Activated naive CD8-positive, alpha-beta T cell treated with anti-CD3 and anti-CD28 coated beads, Interleukin-2, amount 50 U/mL, for 24 hours (primary cell): ENCODE measurements at places on chromosomes 5 and 9.

- no peak for DNase-seq
- no peak overlapping the region for H3K27ac ChIP-seq
- no peaks in the 10 kb centered on the region for H3K36me3 ChIP-seq
- no peaks in the 10 kb centered on the region for H3K4me1 ChIP-seq
- H3K27me3 ChIP-seq = peaks cover 12% of the 10 kb centered on the region
- no peak overlapping the region for H3K4me3 ChIP-seq
These were observed 43.2 kb downstream of the SH3TC2 start for GRCh38 chr5:149019679-149020078.

GRCh38 chr9:2107906-2108451 is 92.8 kb downstream of the SMARCA2 start:
- no peak for DNase-seq
- H3K27ac ChIP-seq = no peak overlapping the region
- H3K4me3 ChIP-seq = no peak overlapping the region
- H3K27me3 ChIP-seq = no peaks in the 10 kb centered on the region
- H3K4me1 ChIP-seq = peaks cover 5% of the 10 kb centered on the region

GRCh38 chr5:177450667-177451424 is 4.2 kb downstream of the PRR7 start:
- no peak overlapping the region for H3K27ac ChIP-seq
- DNase-seq = no peak
- H3K4me1 ChIP-seq = peaks cover 39% of the 10 kb centered on the region
- H3K36me3 ChIP-seq = no peaks in the 10 kb centered on the region

DNA sequence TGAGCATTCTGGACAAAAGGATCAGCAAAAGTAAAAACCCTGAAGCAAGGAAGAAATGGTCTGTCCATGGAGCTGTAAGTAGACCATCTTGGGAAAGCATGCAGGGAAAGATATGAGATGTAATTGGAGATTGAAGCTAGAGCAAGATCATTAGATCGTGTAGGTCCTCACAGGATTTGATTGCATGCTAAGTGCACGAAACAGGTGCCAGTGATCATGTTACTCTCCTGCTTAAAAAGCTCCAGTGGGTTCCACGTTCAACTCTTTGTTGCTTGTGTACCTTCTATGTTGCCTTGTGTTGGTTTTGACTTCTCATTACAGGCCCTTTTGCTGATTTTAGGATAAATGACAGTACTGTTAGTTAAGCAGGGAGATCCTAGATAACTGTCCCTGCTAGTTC is 442.0 kb downstream of the DMRT2 start:
- DNase-seq = no peak
- H3K27me3 ChIP-seq = no peaks in the 10 kb centered on the region
- H3K4me1 ChIP-seq = peaks cover 4% of the 10 kb centered on the region

DNA sequence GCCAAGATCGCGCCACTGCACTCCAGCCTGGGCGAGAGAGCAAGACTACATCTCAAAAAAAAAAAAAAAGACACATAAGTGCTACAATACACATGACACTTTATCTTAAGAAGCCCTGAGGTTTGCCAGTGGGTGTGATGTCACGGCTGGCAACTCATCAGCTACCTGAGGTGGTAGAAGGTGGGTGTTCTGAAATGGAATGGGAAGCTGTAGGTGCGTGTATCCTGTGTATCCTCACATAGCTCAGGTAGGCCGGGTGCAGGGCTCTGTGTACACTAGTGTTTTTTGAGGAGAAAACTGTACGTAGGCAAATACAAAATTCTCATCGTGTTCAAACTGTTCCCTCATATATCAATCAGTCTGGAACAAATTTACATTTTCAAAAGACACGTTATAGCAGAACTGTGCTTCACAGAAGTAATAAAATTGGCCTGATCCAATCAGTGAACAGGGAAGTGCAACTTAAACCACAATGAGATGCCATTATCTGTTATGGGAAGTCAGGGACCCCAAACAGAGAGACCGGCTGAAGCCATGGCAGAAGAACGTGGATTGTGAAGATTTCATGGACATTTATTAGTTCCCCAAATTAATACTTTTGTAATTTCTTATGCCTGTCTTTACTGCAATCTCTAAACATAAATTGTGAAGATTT is 10.4 kb downstream of the BICD2 start:
- H3K4me3 ChIP-seq = no peak overlapping the region
- no peaks in the 10 kb centered on the region for H3K27me3 ChIP-seq
- no peak for DNase-seq
- H3K4me1 ChIP-seq = peaks cover 42% of the 10 kb centered on the region
- H3K36me3 ChIP-seq = peaks cover 13% of the 10 kb centered on the region

DNA sequence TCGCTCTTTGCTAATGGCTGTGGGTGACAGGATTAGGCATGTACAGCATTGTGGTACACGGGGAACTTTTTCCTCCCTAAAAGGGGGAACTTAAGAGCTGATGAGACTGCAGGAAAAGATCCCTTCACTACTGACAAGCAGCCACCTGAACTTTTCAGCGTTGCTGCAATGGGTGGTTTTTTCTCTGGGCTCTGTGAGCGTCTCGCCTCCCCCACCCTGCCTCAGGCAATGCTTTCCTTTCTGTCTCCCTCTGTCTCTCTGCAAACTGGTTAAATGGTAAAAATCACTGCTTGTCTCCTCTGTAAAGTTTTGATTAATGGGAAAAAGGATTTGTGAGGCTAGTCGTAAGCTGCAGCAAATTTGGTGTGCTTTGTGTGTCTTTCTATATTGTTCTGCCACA is 20.3 kb downstream of the HSD17B3 start:
- H3K36me3 ChIP-seq = peaks cover 2% of the 10 kb centered on the region
- no peak overlapping the region for H3K27ac ChIP-seq

- DNase-seq = no peak
- no peak overlapping the region for H3K4me3 ChIP-seq
- peaks cover 4% of the 10 kb centered on the region for H3K27me3 ChIP-seq
- H3K4me1 ChIP-seq = no peaks in the 10 kb centered on the region
- H3K27ac ChIP-seq = no peak overlapping the region
- H3K36me3 ChIP-seq = no peaks in the 10 kb centered on the region
These were observed 287.8 kb upstream of the DAB2 start for GRCh38 chr5:39712316-39713249.

- peaks cover 7% of the 10 kb centered on the region for H3K4me1 ChIP-seq
- H3K4me3 ChIP-seq = no peak overlapping the region
- H3K27ac ChIP-seq = no peak overlapping the region
- H3K27me3 ChIP-seq = peaks cover 7% of the 10 kb centered on the region
- no peaks in the 10 kb centered on the region for H3K36me3 ChIP-seq
- no peak for DNase-seq
These were observed 41.3 kb downstream of the ROPN1L start for GRCh38 chr5:10482791-10483530.

GRCh38 chr5:132238169-132238744 is 10.6 kb upstream of the P4HA2 start:
- no peak overlapping the region for H3K4me3 ChIP-seq
- peaks cover 5% of the 10 kb centered on the region for H3K4me1 ChIP-seq
- H3K27me3 ChIP-seq = no peaks in the 10 kb centered on the region
- H3K36me3 ChIP-seq = no peaks in the 10 kb centered on the region

- no peaks in the 10 kb centered on the region for H3K4me1 ChIP-seq
- H3K36me3 ChIP-seq = peaks cover 72% of the 10 kb centered on the region
- H3K27me3 ChIP-seq = no peaks in the 10 kb centered on the region
These were observed 134.2 kb upstream of the RASGRF2 start for GRCh38 chr5:80825786-80826460.

- no peaks in the 10 kb centered on the region for H3K4me1 ChIP-seq
- DNase-seq = no peak
- H3K4me3 ChIP-seq = no peak overlapping the region
These were observed 212.1 kb downstream of the TLR4 start for GRCh38 chr9:117916291-117916690.

GRCh38 chr5:159341906-159342310 is 11.6 kb upstream of the IL12B start:
- DNase-seq = peak; percentile 46
- no peak overlapping the region for H3K27ac ChIP-seq
- H3K27me3 ChIP-seq = no peaks in the 10 kb centered on the region
- no peaks in the 10 kb centered on the region for H3K36me3 ChIP-seq
- no peak overlapping the region for H3K4me3 ChIP-seq
- peaks cover 59% of the 10 kb centered on the region for H3K4me1 ChIP-seq

DNA sequence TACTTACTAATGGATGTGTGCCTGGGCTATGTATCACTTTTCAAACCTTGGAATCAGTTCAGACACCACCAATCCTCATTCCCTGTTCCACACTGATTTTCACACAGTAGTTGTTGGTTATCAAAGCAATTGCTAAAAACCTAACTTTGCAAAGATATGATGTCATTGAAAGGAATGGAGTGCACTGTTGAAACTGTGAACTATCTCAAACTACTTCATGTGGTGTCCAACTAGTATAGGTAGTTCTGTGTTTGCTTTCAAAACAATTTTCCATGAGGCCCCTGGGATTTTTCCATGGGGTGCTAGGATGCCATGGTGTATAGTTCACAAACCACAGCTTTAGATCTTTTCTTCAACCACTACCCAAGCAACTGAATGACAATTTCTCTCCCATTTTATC is 17.8 kb downstream of the INIP start:
- H3K36me3 ChIP-seq = peaks cover 46% of the 10 kb centered on the region
- peaks cover 38% of the 10 kb centered on the region for H3K4me1 ChIP-seq
- H3K27ac ChIP-seq = no peak overlapping the region
- DNase-seq = no peak

- peak; percentile 60 for DNase-seq
- no peaks in the 10 kb centered on the region for H3K27me3 ChIP-seq
- peak overlapping the region; percentile 46 for H3K4me3 ChIP-seq
These were observed 12.2 kb downstream of the GPR150 start for GRCh38 chr5:95631991-95632675.

- H3K27me3 ChIP-seq = no peaks in the 10 kb centered on the region
- H3K4me1 ChIP-seq = no peaks in the 10 kb centered on the region
- no peaks in the 10 kb centered on the region for H3K36me3 ChIP-seq
- no peak for DNase-seq
- H3K4me3 ChIP-seq = no peak overlapping the region
These were observed 247.9 kb downstream of the BNC2 start for GRCh38 chr9:16622541-16622940.

DNA sequence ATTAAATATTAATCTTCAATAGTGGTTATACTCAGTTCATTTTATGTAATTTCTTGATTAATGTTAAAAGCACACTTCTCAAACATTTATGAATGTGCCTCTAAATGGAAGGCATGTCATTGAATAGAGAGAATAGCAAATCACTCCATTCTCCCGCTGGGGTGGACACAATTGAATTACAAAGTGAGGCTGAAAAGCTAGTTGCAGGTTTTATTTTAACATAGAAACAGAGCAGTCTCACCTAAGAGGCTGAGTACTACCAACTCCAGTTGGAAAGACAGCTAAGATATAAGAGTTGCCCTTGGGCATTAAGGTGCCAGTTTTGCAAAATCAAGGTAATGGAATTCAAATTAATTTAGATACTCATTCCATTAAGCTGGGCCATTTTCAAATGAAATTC is 147.2 kb downstream of the PCSK1 start:
- H3K4me1 ChIP-seq = peaks cover 10% of the 10 kb centered on the region
- H3K4me3 ChIP-seq = no peak overlapping the region
- peaks cover 3% of the 10 kb centered on the region for H3K36me3 ChIP-seq
- no peak for DNase-seq

- H3K4me1 ChIP-seq = peaks cover 73% of the 10 kb centered on the region
- no peaks in the 10 kb centered on the region for H3K27me3 ChIP-seq
- peaks cover 2% of the 10 kb centered on the region for H3K36me3 ChIP-seq
- peak within 1 kb of the TSS; percentile 95 for H3K27ac ChIP-seq
- peak; percentile 79 for DNase-seq
These were observed at the start of gene SNX30 for GRCh38 chr9:112750016-112750763. Gene SNX30, plus strand, starts transcription at chr9:112750760. Its CDS starts 242 bp downstream, at chr9:112751002.

GRCh38 chr9:77807846-77808750 is 160.0 kb upstream of the GNA14 start:
- H3K27me3 ChIP-seq = no peaks in the 10 kb centered on the region
- H3K36me3 ChIP-seq = peaks cover 17% of the 10 kb centered on the region
- H3K4me3 ChIP-seq = no peak overlapping the region
- H3K27ac ChIP-seq = no peak overlapping the region
- peaks cover 18% of the 10 kb centered on the region for H3K4me1 ChIP-seq
- DNase-seq = no peak

DNA sequence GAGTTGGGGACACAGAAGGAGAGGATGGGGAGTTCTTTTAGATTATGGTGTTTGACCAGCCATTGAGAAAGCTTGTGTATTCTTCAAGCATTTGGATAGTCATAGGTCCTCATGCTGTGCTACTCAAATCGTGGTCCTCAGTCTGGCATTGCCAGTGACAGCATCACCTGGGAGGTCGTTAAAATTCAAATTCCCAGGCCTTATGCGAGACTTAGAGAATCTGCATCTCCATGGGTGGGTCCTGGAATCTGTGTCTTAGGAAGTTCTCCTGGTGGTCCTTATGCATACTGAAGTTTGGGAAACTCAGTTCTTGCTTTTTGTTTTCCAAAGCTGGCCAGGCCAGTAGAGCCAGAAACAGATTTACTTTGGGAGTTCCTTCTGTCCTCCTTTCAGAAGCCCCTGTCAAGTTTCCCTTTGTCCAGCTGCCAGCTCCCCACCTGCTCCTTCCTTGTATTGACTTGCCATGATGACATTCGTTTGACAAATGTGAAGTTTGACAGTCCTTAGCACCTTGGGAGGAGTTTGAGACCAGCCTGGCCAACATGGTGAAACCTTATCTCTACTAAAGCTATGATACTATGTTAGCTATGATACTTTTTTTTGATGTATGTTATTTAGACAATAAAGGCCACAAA is 95.6 kb downstream of the PALM2AKAP2 start:
- H3K27ac ChIP-seq = no peak overlapping the region
- H3K36me3 ChIP-seq = no peaks in the 10 kb centered on the region
- DNase-seq = no peak
- no peak overlapping the region for H3K4me3 ChIP-seq
- peaks cover 29% of the 10 kb centered on the region for H3K27me3 ChIP-seq

GRCh38 chr9:33404788-33405362 is 2.5 kb upstream of the AQP7 start:
- H3K4me3 ChIP-seq = no peak overlapping the region
- no peak for DNase-seq
- no peak overlapping the region for H3K27ac ChIP-seq
- no peaks in the 10 kb centered on the region for H3K4me1 ChIP-seq
- no peaks in the 10 kb centered on the region for H3K27me3 ChIP-seq

DNA sequence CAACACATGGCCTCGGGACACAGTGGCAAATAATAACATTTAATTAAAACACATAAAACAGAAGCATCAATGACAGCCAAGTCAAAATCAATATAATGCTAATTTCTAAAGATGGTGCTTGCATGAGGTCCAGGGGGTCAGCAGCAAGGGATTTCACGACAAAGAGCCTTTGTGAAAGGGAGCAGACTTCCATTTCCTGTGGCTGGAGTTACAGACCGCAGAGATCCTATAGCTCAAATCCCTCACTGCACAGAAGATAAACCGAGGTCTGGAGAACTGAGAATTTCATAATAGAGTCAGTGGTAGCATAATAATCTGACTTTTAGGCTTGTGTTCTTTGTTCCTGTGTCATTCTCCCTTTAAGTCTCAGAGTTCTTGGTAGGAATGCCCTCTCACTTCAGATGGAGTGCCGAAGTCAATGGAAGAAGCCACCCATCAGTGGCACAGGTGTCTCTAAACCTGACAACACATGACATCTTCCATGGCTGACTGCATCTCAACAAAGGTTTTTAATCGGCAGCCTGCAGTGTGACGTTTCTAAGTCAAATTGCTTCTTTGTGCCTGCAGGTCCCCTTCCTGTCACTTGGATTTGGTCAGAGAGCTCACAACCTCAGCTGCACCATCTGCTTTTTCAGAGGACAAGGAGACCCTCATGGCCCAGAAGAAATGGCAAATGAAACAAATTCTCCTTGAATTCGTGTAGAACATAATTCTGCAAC is 67.4 kb downstream of the CARTPT start:
- DNase-seq = no peak
- peaks cover 20% of the 10 kb centered on the region for H3K27me3 ChIP-seq
- peaks cover 24% of the 10 kb centered on the region for H3K4me1 ChIP-seq
- no peak overlapping the region for H3K4me3 ChIP-seq
